Hindlimb muscle (tissue), 1 donor: ENCODE measurements at places on chromosomes 1 and 21. TPM values are rescaled to one million over a fixed set of nuclear protein-coding genes. Genes with fewer than 3 reads are reported as not detected.

Gene IRF6
- 0.83 TPM for polyA plus RNA-seq

Gene CFHR3
- polyA plus RNA-seq = 1.7 TPM

Gene LCE1A
- polyA plus RNA-seq = not detected

Gene NBPF10
- polyA plus RNA-seq = 1.8 TPM

Gene OR2T29
- polyA plus RNA-seq = not detected

Gene HTR6
- polyA plus RNA-seq = not detected

Gene TIE1
- polyA plus RNA-seq = 55.3 TPM

Gene LCE1E
- not detected for polyA plus RNA-seq

Gene SAMD13
- polyA plus RNA-seq = 10.7 TPM

Gene VASH2
- 34.8 TPM for polyA plus RNA-seq

Gene RIPK4
- 0.32 TPM for polyA plus RNA-seq

Gene PGBD5
- 33.4 TPM for polyA plus RNA-seq

Gene LINGO4
- polyA plus RNA-seq = 0.40 TPM

Gene SLC35F3
- 0.58 TPM for polyA plus RNA-seq

DNA sequence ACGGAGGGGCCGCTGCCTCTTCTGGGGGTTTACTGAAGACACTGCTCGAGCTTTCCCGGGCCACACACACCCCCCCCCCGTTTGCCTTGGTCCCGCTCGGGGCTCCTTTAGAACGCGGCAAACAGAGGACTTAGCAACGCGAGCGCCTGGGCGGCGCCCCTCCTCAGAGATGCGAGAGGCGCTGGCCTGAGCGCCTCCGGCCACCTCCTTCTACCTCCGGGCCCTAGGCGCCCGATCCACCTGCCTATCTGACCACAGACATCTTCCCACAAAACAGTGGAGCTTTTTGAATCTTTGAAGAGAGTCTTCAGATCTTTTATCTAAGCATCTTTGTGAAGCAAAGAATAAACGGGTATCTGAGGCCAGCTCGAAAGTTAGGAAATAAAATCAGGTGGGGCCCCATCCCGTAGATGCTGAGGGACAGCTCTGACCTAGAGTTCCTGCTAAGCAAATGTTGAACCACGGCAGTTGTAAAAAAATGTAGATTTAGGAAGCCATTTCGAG lies 436 bp upstream of the TTLL7 start:
- DNase-seq = no peak

- DNase-seq = no peak
Measured at GRCh38 chr1:180928331-180929230, 15.9 kb downstream of the KIAA1614 start.

DNA sequence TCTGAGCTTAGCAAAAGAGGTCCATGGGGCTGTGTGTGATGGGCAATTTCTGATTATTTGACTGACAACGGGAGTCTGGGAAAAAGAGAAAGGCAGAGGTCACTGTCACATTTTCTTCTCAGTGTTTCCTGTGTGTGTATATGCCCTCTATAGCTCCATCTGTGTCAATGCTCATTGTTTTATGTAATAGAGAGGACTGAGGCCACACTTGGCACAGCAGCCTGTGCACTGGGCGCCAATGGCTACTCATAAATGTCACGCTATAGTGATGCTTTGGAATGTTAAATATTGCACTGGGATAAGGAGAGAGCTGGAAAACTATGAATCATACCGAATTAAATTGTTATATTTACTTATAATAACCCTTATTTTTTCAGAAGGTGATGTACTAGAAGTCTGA lies 365.4 kb downstream of the NEGR1 start:
- no peak for DNase-seq

- no peak for DNase-seq
Measured at GRCh38 chr1:59015708-59016107, 231.9 kb upstream of the JUN start.

GRCh38 chr1:180157108-180157507 lies 2.4 kb downstream of the QSOX1 start:
- no peak for DNase-seq

DNA sequence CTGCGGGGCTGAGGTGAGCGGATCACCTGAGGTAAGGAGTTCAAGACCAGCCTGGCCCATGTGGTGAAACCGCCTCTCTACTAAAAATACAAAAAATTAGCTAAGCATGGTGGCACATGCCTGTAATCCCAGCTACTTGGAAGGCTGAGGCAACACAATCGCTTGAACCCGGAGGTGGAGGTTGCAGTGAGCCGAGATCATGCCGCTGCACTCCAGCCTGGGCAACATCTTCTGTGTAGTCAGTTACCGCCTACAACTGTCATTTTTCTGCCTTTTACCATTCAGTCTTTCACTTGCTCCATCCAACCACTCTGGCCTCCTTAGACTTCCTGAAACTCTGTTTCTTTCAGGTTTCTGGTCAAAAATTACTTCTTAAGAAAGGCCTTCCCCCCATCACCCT lies 2.2 kb downstream of the MYCBP start:
- no peak for DNase-seq

DNA sequence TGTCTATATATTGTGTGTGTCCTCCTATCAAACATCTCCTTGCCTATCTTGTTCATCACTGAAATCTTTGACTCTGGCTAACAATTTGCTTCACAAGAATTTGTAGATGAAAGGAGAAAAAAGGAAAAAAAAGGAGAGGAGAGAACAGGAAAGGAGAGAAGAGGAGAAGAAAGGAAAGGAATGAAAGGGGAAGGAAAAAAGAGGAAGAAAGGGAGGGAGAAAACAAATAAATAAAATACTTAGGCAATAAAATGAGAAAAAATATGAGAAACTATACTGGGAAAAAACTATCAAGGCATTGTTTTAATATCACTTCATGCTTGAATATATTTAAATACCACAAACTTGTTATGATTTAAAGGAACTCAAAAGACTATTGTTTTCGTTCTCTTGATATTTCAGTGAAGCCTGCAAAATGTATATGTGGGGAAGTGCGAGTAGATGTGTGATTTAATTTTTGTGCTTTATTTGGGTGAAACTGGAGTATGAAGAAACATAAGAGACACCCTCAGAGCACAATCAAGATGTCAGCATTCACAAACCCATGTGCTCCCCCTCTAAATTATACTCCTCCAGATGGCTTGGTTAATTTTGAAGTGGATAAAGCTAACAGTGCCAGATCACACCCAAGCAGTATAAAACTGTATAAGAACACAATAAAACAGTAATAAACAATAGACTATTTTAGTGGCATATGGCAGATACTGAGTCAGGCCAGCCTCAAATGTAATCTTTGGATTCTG lies 205.7 kb upstream of the SAMSN1 start:
- no peak for DNase-seq

DNA sequence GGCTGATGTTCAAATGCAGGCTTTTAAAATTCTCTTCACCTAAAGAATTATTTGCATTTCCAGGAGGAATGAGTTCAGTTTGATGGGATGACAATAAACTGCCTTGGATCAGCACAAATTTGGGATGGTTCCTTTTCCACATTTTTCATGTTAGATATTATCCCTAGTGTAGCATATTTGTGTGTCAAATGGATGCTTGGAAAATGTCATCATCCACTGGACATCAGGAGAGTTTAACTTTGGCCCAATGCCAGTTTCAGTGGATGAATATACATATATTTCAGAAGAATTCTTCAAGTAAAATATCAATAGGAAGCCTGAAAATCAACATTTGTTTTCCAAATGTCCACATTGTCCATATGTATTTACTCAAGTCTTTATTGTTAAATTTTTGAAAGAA lies 116.5 kb upstream of the COL24A1 start:
- DNase-seq = peak; percentile 68

GRCh38 chr1:50531027-50531426 lies 107.8 kb upstream of the DMRTA2 start:
- no peak for DNase-seq

- DNase-seq = no peak
Measured at GRCh38 chr1:6470132-6471085, 4.4 kb upstream of the TNFRSF25 start.

DNA sequence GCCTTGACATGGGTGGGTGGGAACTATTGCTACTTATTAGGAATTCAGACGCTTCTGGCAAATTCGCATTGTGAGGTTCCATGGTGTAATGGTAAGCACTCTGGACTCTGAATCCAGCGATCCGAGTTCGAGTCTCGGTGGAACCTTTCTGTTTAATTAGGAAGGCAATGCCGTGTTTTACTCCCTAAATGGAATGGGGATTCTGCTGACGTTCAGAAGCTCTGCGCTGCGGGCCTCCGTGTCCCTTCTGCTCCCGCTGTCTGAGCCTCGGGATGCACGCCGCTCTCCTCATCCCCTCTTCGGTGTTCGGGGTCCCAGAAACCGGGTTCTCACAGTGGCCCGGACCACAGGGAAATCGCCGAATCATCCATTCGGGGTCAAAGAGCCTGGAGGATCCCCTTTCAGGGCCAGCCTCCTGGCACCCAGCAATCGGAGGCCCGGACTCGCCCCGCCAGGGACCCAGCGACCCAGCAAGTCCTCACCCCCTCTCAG lies 280.3 kb downstream of the FAM72C start:
- no peak for DNase-seq

DNA sequence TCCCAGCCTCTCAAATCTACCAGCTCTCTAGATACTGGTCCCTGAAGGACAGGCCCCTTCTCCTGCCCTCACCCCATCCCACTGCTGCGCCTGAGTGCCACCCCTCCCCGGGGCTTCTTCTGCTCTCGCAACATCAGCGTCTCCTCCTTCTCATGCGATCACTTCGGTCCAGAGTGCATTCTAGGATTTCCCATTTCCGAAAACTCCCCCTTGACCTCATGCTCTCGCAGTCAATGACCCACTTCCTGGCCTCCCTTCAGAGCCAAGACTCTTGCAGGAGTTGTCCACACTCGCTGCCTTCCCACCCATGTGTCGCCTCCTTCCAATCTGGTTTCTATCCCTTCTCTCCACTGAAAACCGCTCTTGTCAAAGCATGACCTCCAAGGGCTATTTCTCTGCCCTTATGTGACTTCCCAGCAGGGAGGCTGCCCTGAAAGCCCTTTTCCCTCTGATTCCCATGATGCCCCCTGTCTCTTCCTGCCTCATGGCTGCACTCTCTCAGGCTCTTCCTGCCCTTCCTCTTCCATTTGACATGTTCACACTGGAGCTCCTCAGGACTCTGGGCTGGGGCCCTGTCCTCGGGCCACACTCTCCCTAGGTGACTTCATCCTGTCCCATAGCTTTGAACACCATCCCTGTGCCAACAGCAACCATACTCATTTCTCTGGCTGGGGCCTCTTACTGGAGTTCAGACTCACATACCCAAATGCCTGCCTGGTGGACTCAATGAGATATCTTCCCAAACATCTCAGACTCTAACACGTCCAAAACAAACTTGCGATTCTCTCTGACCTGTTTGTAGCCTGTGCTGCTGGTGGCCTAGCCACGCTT lies 46.0 kb downstream of the LDLRAD2 start:
- DNase-seq = no peak

GRCh38 chr1:155324717-155325602 lies 4.3 kb downstream of the RUSC1 start:
- DNase-seq = peak; percentile 37

- DNase-seq = no peak
Measured at GRCh38 chr1:11237356-11237755, 25.0 kb downstream of the MTOR start.

DNA sequence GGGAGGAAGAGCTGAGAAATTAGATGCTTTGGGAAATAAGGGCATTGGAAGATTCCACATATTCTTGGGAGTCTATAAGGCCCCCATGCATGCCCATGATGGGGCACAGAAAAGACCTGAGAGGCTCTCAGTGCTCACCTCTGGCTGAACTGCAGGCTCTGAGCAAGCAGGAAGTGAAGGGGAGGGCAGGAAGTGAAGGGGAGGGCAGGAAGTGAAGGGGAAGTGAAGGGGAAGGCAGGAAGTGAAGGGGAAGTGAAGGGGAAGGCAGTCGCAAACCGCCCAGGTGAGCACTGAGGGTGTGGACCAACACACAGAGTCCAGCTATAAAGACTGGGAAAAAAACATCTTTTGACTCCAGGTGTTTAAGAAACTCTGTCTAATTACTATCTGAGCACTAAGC lies 3.5 kb downstream of the KRTAP10-9 start:
- DNase-seq = no peak

DNA sequence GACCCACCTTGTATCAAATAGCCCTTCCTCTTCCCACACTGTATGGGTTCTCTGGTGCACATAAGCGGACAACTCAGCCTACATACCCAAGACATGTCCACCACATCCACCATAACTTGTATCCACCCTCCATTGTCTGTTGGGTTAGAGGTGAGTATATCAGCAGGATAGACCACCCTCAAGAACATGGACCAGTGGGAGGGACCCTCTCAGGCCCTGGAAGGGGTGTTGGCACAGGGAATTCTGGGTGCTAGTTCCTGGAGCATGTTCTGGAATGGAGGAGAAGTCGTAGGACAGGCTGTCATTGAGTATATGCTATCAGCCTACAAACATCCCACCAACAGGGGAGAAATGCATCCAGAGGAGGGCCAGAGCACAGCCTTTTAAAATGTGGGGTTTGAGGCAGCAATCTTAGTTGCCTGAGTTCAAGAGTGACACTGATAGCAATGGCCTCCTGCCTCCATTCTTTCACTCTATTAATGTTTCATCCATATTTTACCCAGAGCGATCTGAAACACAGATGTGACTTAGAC lies 7.5 kb downstream of the CD55 start:
- no peak for DNase-seq

DNA sequence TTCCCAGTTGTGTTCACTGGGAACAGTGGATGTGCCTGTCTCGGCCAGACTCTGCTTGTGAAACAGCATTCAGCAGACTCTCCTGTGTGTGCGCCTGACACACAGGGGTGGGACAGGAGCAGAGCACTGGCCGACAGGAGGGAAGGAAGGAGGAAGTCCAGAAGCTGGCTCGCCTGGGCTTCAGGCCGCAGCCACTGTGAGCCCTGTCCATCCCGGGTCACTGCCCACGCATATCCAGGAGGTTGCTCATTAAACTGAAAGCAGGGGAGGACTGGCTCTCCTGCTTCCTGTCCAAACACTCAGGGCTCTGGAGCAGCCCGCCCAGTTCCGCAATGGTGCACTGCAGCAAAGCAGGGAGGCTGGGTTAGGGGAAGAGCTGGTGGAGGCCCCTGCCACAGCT lies 218.7 kb upstream of the VAMP3 start:
- no peak for DNase-seq

- peak; percentile 19 for DNase-seq
Measured at GRCh38 chr21:40647706-40648105, 199.3 kb downstream of the DSCAM start.

- DNase-seq = no peak
Measured at GRCh38 chr1:156684227-156684782, 7.1 kb upstream of the NES start.

GRCh38 chr1:41696381-41696780 lies 211.9 kb upstream of the EDN2 start:
- DNase-seq = no peak

DNA sequence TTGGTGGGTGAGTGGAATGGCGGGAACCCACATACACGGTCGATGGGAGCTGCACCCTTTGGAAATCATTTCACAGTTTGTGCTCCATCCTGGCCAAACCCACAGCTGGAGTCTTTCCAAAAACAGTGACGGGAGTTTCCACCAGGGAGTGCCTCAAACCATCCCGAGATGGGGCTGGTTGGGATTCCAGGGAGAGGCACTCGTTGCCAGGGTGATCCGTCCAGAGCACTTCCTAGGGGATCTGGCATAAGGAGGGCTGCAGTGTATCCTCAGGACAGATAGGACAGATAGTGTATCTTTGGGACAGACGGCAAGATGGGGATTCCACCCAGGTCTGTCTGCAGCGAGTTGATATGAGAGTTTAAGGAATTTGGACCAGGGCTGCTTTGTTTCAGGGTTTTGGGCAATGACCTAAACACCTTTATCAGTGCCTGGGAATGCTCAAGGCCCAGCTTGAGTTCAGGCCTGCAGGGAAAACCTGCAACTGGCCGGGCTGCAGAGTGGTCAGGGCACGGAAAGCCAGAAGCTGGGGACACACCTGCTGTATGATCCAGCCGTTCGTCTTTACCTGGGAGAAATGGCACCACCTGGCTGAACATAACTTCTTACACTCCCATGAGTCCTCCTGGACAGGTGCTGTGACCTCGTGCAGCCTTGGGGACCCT lies 3.4 kb upstream of the POFUT2 start:
- DNase-seq = no peak
